ENCODE measurements at places on chromosomes 1 and 21.

- peak; percentile 75 for DNase-seq
These were observed 5.1 kb downstream of the MAP7D1 start for GRCh38 chr1:36160949-36161485.

GRCh38 chr1:160546942-160547341 is 23.9 kb upstream of the SLAMF6 start:
- DNase-seq, result no peak

GRCh38 chr1:204325944-204326343 is 33.8 kb downstream of the PLEKHA6 start:
- no peak for DNase-seq

GRCh38 chr1:94245747-94246438 is 8.5 kb upstream of the ARHGAP29 start:
- no peak for DNase-seq

DNA sequence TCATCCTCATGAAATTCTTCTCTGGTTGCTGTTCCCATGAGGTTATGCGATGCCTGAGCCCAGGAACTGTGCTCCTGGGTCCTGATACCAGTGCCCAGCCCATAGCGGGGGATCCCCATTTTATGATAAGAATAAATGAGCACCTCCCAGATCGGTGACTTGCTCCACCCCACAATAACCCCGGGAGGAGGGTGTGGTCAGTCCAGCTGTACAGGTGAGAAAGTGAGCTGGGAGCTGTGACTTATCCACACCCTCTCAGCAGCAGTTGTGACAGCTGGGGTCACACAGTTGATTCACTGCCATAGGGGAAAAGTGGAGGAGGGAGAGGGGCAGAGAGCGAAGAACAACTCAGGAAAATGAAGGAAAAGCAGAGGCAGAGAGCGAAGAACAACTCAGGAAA is 33.4 kb downstream of the OR2G3 start:
- no peak for DNase-seq

DNA sequence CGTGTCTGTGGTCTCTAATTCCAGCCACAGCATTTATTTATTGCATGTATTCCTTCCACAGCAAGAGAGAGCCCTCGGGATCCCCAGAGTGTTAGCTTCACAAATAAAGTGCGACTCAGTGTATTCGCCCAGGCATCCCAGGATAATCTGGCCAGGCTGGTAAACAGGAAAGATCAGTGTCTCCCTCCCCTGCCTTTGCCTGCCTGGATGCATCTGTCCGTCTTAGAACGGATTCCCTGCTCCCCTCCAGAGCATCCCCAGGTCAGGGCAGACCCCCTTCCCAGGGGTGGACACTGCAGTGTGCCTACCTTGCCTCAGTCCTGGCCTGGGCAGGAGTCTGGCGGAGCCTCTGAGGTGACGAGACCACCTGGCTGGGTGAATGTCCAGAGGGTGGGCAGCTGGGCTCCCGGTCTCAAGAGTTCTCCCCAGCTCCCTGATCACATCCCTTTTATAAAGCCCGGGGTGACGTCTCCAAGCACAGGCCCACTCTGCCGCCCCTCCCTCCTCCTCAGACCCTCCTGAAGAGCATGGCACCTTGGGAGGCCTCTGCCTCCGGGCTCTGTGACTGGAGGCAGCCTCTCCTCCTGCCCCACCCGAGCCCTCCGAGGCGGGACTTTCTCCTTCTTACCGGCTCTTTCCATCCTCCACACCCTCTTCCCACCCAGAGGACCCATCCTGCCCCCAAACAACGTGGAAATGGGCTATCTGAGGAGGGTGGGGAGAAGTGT is at the start of gene KISS1:
Gene KISS1 (minus strand): TSS at position 424 of the 728 bp plus-strand sequence. CDS start 3,615 bp downstream, outside the sequence.
- no peak for DNase-seq

GRCh38 chr1:88266051-88266450 is 418.0 kb upstream of the PKN2 start:
- DNase-seq, result no peak

GRCh38 chr1:156477526-156478249 is 22.9 kb downstream of the MEF2D start:
- no peak for DNase-seq

All from GM20000 (cell line).